Stimulated activated CD4-positive, alpha-beta T cell treated with anti-CD3 and anti-CD28 coated beads, TNF-alpha, amount 100 ng/mL, for 48 hours (primary cell): ENCODE measurements at places on chromosomes 6 and 20.

DNA sequence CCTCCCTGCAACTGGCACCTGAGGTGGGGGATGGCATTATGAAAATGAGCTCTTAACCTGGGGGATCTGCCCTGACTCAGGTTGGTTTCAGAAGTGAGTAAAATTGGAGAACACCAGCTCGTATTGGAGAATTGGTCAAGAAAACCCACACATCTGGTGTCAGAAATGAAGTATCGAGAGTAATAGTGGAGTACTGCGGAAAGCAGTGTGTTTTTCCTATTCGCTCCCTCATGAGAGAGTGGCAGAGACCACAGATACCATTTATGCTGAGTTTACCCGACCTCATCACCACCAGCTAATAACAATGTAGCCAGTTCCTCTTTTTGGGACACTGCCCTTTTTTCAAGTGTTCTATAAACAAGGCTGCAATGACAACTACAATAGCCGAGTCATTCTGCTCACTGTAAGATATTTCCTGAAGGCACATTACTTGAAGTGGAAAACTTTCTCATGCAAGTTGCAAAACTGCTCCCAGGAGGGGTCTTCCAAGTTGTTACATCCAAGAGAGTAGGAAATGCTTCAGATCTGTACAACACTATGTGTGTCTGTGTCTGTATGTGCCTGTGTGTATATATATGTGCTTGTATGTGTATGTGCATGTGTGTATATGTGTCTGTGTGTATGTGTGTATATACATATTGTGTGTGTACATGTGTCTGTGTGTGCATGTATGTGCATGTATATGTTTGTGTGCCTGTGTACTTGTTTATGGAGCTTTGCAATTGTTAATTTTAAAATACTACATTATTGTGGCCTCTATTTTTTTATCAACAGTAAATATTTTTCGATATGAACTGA lies 106.0 kb upstream of the CST7 start:
- no peak for DNase-seq

- DNase-seq = no peak
These were observed 415.8 kb downstream of the PREX1 start for GRCh38 chr20:48411919-48412522.

DNA sequence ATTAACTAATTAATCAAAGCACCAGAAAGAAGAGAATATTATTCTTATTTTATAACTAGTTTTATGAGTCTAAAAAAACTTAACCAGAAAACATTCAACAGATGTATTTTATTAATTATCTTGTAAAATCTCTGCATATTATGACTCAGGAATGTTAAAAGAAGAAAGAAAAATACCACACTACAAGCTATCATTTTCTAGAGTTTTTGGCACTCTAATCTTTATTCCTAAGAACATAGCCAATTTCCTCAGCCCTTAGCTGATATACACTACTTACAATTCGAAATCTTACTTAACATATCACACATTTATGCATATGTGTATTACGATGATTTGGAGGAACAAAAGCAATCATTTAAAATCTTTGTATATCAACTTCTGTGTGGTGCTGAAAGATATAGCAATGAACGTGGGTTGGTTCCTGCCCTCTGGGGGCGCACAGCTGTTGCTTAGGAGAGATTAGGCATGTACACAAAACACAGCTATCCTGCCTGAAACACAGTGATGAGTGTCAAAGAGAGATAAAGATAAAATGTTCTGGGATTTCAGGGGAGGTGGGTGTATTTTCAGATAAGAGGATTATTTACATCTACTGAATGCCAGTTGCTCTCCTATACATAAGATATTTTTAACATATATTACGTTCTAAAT lies 404.5 kb downstream of the SYNE1 start:
- no peak for DNase-seq

DNA sequence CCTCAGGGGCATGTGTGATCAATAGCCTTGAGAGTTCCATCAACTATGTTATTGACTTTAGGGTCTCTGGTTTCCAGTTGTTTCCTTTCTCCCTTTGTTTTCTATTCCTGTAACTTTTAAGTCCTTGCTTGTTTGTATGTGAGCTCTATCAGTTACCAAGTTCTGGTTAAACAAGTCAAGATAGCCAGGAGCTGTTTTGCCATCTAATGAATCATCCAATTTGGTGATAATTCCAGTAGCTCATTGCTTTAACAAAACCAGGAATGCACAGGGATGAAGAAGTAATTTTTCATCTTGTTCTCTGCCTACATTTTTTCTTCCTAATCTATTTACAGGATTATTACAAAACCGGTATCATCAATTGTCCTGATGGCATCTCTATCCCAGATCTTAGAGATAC lies 36.5 kb downstream of the KCTD20 start:
- no peak for DNase-seq

DNA sequence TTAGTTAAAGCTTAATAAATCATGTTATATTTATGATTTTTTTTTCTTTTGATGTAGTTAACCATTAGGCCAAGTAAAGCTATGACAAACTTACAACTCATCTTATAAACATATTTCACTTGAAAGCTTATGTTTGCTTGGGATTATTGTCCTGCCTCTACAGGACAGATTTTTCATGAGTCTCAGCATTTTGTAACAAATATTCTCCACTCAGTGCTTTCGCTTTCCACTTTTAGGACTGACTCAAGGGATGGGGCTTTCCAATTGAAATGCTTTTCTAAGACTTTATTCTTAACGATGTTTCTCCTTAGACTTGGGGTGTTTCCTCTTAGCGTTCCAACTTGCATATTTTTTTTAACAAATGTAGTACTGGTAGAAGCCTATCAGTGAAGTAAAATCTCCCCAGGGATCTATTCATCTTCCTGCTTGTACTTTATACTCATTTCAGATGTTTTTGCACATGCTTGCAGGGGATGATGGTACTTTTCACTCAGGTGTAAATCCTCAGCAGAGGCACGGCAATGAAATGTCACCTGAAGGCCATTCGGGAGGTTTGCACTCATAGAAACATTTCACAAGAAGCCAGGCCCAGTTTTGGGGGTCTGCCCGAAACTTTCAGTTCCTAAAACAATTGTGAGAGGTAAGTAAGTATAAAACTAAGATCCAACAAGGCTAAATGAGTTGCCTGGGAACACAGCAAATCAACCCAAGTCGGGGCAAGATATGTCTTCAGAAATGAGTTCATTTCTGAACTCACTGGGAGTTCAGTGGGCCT lies 298.1 kb upstream of the FOXQ1 start:
- no peak for DNase-seq
